ENCODE measurements at places on chromosomes 3 and 15.

DNA sequence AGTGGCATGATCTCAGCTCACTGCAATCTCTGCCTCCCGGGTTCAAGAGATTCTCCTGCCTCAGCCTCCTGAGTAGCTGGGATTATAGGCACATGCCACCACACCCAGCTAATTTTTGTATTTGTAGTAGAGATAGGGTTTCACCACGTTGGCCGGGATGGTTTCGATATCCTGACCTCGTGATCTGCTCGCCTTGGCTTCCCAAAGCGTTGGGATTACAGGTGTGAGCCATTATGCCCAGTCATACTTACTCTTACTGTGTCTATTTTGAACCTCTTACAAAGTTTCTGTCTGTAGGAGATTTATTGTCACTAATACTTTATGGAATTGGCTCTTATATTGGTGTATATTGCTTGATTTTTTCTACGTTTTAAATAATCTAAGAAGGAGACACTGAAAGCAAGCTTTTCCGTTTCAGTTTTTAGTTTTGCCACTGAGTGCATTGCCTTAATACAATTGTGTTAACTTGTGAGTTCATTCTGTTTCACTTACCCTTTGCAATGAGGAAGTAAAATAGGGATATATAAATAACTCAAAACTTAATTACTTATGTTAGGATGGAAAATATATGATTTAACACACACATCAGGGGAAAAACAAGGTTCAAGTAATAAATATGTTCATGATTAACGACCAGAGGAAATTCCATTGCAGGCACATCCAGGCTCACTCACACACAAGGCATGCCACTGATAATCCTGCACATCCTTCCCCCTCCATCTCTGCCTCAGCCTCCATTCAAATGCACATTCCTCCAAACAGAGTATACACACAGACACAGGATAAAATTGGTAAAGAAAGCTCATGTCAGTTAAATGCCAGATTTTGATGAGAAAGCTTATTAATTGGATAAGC is 279.3 kb upstream of the RASGRP1 start:
- no peak for DNase-seq

- DNase-seq: no peak
Observed at GRCh38 chr3:180871901-180872300, 40.6 kb upstream of the FXR1 start.

GRCh38 chr3:194134231-194134756 is 1.7 kb upstream of the HES1 start:
- DNase-seq: no peak

GRCh38 chr3:134463676-134464063 is 22.1 kb downstream of the ANAPC13 start:
- no peak for DNase-seq

DNA sequence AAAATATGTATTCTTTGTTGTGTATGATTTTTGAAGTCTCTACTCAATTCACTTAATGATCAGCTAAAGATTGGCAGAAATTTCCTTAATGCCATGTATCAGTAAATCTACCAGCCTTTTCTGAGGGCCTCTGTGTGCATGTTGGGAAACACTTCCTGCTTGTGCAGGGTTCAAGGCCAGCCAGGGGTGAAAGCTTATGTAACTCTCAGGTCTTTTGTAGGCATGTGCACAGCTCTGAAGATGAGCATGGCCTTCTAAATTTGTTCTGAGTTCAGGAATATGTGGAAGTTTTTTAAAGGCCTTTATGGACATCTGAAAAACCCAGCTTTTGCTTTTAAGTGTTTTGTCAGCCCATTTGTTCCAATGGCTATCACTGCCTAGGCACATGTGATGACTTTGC is 82.7 kb downstream of the ROBO1 start:
- no peak for DNase-seq

Data from NCI-H2107 (cell line).